D721Med (cell line): ENCODE measurements at places on chromosomes 4 and X.

- DNase-seq = no peak
These were observed 2.2 kb downstream of the EMD start for GRCh38 chrX:154381271-154381670.

DNA sequence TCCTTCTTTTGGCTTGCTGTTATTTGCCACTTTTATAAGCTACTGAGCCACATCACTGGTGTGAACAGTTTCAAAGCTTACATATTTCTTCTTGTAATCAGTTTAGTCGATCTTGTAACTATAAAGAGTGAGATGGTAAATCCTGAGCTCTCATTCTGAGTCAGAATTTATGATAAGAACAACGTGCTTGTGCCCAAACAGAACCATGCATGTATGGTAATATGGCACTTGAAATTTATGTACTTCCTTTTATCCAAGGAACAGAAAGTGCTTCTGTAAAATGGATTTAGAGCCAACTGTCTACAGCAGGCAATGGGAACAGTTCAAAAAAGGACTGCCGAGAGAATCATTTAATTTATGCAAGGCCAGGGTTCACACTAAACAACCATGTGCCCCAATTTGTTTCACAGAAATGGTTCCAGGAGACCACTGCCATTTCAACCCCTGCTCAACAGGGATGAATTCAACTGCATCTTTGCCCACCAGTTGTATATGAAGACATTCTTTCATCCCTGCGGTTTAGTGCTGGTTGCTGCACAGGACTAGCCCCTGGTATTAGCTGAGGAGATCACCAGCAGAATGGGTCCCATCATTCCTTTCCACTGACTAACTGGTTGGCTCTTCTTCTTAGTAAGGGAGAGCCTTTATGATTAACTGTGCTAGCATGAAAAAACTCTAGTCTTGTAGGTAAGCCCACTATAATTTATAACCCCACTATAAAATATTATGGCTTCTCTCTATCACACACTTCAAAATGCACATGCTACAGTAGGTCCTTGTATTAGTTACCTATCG, 162.9 kb upstream of the PGRMC2 start:
- DNase-seq = no peak

DNA sequence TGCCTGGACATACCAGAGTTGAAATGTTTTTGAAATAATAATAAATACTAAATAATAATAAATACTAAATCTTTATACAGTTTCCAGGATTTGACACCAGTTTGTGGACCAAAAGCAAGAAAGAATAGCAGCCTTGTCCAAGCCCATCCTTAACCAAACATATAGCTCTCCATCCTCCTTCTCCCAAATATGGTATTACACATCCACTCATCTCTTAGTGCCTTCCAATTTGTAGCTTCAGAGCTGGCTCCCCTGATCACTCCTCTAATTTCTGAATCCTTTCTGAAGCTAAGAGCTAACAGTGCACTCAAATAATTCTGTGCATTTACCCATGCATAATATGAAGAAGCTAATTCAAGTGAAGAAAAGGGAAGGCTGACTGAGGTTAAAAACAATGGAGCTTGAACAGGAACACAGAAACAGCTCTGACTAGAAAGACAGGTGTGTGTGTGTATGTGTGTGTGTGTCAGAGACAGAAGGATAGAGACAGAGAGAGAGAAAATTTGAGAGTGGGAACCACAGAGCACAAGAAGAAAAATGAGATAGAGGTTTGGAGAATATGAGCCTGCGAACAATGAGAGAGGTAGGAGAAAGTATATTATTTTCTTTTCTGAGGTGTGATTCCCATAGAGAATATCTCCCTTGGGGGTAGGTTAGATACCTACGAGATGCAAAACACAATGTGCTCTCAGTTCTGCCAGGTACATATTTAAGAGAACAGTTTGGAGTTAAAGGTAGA, 123.5 kb downstream of the CAMK2D start:
- DNase-seq = no peak

GRCh38 chr4:139503622-139504166, 49.8 kb downstream of the RAB33B start:
- DNase-seq = no peak

DNA sequence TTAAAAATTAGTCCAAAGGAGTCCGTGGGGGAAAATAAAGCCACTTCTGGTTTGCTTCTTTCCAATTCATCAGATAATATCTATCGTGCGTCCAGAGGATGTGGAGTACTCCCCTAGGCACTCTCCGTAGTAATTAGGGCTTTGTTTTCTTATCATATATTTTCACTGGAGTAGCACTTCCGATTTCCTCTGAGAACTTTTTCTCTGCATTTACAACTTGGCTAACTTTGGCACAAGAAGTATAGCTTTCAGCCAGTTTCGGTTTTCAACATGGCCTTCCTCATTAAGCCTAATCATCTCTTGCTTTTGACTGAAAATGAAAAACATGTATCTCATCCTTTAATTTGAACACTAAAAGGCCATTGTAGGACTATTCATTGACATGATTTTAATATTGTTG, 80.5 kb downstream of the CASP3 start:
- DNase-seq = no peak

DNA sequence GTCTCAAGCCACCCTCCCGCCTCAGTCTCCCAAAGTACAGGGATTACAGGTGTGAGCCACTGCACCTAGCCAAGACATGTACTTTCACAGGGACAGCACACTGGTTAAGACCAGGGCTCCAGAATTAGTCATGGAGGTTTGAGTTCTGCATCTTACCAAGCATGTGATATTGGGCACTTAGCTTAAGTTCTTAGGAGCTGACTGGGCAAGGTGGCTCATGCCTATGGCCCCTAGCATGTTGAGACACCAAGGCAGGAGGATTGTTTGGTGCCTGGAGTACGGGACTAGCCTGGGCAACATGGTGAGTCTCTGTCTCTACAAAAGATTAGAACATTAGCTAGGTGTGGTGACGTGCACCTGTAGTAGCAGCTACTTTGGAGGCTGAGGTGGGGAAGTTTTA, 2.6 kb upstream of the TMEM192 start:
- DNase-seq = no peak

GRCh38 chr4:135552131-135552530, 1350.5 kb upstream of the PABPC4L start:
- DNase-seq = no peak

- DNase-seq = no peak
These were observed 8.5 kb downstream of the NAT8L start for GRCh38 chr4:2067446-2068197.
